Activated CD4-positive, CD25-positive, alpha-beta regulatory T cell treated with anti-CD3 and anti-CD28 coated beads, Interleukin-2, amount 50 U/mL, for 72 hours (primary cell): ENCODE measurements at places on chromosomes 3 and 15.

GRCh38 chr3:32847528-32847927 lies 29.7 kb downstream of the TRIM71 start:
- no peak for DNase-seq

DNA sequence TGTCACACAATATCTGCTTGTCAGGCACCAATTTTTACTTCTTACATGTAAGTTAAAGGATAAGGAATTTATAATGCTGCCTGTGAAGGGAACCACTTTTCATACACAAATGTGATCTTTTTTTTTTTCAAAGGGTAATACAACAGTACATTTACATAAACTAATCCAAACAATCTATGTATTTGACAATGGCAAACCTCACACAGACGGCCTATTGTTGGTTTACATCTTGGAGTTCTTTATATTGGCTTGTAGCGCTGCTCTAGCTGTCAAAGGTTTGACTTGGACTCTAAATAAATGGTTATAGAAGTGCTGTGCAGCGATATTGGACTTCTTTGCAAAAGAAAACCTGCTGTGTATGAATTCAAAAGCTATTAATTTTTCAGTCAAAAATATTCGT lies 598.0 kb downstream of the FOXP1 start:
- DNase-seq, result no peak

DNA sequence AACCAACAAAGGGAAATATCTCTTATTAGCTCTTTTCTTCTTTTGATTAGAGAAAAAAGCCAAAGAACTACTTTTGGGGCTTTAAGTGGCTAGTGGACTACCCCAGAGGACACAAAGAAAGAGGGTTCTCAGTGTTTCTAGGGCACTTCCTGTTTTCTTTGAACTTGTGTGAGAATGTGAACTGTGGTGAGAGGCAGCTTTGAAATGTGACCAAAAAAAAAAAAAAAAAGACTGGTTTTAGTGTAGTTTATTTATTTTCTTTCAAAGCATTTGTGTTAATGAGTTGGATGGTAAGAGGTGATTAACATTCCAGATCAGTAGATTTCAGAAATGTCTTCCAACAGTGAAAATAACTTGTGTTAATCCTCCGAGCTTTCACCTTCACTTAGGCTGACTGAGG lies 32.4 kb downstream of the SELENOT start:
- no peak for DNase-seq

- no peak for DNase-seq
Observed at GRCh38 chr3:136595913-136596697, 156.1 kb downstream of the STAG1 start.

- DNase-seq, result no peak
Observed at GRCh38 chr3:66789580-66790237, 208.4 kb upstream of the KBTBD8 start.

- DNase-seq, result peak; percentile 20
Observed at GRCh38 chr15:28900892-28901586, 15.3 kb downstream of the APBA2 start.

GRCh38 chr3:14488286-14489041 lies 51.7 kb downstream of the GRIP2 start:
- DNase-seq, result no peak

- no peak for DNase-seq
Observed at GRCh38 chr15:48402427-48403177, 71.4 kb downstream of the DUT start.

DNA sequence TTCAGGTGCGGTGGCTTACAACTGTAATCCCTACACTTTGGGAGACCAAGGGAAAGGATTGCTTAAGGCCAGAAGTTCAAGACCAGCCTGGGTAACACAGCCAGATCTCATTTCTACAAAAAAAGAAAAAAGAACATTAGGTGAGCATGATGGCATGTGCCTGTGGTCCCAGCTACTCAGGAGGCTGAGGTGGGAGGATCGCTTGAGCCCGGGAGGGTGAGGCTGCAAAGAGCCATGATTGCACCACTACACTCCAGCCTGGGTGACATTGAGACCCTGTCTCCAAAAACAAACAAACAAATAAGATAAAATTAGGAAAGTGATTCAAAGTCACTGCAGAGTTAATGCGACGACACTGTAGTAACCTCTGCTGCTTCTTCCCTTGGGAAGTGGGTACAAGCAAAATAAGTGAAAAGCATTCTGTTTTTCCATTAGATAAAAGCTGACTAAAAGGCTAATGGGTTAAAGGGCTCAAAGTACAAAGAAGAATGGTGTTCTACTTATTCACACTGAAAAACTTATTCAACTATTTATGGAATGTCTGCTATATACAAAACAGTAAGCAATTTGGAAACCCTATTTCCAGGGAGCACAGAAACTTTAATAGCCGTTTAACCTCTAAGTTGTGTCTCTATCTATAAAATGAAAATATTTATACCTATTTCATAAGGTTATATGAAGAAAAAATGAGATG lies 8.0 kb upstream of the RPS27L start:
- no peak for DNase-seq

DNA sequence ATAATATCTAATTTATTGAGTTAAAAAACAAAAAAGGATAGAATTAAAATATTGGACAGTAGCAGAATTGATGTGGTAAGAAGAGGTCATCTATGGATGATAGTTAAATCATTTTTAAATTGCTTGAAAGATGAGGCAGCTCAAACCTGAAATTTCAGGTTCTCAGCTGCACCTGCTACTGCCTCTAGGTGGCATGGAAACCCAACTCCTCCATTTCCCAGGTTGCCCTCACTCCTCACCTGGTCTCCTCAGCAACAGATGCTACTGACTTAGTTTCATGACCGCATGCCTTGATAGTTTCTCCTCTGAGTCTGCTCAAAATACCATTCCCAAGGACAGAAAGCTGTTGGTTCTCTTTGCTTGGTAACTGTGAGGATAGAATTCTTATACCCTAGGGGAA lies 148.1 kb downstream of the ABHD5 start:
- DNase-seq, result no peak

DNA sequence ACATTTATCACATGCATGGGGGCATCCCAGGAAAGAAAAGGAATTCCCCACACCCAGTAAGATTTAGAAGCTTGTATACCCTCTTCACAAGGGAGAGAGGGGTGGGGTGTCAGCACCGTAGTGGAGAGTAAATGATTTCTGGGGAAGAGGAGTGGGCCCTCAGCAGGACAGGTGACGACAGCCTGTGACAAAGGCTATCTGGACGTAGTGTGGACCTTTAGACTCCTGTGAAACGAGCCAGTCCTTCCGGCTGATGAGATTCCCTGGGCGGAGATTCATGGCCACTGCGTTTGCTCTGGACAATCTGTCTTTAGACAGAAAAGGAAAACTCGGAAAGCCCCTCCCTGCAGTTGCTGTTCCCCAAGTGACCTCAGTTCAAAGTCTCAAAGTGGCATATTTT lies 1.7 kb upstream of the FAM3D start:
- no peak for DNase-seq

DNA sequence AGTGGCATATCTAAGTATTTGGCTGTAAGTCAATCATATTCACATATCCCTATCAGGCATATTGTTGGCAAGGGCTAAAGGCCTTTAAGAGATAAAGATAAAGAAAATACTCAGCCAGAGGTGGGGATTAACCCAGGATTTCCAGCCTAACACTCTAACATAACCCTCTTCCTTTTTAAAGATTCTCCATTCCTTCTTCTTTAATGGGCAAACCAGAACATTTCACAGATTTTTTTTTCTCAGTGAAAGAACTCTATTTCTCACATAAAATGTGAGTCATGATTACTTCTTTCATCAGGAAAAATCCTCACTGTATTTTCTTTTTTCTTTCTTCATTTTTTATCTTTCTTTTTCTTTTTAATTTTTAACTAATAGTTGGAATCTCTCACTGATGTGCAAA lies 200.4 kb downstream of the NR1D2 start:
- no peak for DNase-seq

DNA sequence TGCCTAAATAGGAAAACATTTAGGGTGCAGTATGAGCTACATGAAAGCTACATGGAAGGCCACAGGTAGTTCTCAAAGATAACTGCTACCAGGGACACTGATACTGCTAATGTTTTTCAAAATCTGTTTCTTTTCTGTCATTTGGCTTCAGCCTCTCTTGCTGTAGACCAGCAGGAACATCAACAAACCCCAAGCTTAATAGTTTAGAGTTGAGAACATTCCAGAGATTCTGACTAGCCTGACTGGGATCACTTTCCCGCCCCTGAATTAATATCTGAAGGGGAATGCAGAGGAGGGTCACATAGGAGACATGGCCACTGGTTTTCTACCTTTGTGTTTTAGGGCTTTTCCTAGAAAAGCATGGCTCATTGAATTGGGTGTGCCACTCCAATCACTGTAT lies 16.9 kb upstream of the C3orf38 start:
- DNase-seq, result no peak

DNA sequence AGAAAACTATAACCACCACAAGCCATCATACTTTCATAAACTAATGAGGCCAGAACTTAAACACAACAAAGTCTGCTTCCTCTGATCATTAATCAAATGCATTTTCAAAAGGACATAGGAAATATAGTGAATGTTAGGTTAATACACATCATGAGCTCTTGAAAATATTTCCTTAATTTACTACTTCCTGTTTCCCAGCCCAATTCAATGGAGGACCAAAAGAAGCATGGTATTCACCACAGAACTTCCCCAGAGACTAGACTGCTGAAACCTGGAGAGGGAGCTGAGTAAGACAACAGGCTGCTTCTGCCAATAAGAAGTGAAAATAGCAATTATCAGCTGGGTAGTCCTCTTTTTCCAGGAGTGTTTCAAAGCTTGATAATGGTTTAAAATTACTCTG lies 250.3 kb downstream of the ULK4 start:
- no peak for DNase-seq

DNA sequence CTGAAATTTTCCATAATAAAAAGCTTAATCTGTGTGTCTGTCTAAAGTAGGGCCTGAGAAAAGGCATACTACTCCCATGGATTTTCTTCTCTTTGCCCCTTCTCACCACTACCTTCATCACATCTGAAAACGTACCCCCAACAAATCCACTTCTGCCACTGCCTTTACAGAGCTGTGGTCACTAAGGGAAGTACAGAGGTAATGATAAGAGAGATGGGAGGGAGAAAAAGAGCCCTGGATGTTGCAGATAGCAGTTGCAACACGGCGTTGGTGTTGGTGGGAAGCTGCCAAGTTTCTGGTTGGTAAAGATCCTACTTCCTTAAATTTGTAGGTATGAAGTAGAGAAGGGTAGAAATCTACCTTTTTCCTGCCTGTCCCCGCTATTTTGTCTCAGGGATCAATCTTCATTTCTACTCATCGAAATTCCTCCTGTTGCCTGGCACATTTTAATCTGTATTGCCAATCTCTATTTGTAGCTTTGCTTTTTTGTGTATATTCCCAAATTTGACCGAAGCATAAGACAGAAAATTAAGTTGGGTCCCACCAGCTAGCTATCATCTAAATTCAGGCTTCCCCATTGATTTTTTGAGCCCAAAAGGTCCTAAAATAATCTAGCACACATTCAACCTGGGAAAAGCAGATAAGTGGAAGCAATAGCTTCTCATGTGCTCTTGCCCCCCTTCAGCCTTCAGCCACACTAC lies 102.9 kb downstream of the TFDP2 start:
- no peak for DNase-seq

DNA sequence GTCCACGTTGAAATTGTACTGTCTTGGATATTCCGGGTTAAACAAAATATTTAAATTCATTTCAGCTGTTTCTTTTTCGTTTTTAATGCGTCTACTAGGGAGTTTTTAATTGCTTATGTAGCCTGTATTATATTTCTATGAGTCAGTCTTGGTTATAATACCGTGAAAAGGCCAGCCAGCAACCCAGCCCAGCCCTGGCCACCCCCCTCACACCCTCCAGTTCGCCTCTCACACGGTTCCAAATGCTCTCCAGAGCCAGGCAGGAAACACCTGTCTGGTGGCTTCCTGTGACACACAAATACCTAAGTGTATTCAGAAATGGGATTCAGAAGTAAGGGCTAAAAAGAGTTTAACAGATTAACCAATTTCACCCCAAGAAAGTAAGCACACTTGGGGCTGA lies 4.4 kb downstream of the SH3BP5 start:
- no peak for DNase-seq
